ENCODE measurements at places on chromosomes 7 and 10.
A peak's percentile ranks its signal among the peaks of the same experiment; 100 is the strongest.

- DNase-seq: no peak
These were observed 24.4 kb downstream of the PAPSS2 start for GRCh38 chr10:87684001-87684638.

DNA sequence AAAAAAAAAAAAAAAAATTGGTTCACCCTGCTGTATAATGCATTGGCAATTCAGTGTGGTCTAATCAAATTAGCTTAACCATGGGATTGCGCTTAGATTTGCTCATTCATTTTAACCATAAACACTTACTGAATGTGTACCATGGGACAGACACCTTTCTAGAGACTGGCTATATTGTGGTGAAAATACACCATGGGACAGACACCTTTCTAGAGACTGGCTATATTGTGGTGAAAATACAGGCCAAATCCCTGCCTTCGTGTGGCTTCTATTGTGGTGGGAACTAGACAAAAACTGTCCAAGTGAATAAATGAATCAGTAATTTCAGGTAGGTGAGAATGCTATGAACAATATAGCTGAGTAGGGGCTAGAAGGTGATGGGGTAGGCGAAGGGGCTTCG lies 10.2 kb upstream of the REPIN1 start:
- no peak for DNase-seq

- peak; percentile 63 for DNase-seq
These were observed 787 bp upstream of the PLEKHA1 start for GRCh38 chr10:122373721-122374120.

GRCh38 chr10:118516716-118517115 lies 78.7 kb downstream of the PRLHR start:
- no peak for DNase-seq

GRCh38 chr7:25672496-25672895 lies 444.2 kb upstream of the NPVF start:
- no peak for DNase-seq

GRCh38 chr10:96334616-96335526 lies 23.9 kb downstream of the OPALIN start:
- peak; percentile 71 for DNase-seq

DNA sequence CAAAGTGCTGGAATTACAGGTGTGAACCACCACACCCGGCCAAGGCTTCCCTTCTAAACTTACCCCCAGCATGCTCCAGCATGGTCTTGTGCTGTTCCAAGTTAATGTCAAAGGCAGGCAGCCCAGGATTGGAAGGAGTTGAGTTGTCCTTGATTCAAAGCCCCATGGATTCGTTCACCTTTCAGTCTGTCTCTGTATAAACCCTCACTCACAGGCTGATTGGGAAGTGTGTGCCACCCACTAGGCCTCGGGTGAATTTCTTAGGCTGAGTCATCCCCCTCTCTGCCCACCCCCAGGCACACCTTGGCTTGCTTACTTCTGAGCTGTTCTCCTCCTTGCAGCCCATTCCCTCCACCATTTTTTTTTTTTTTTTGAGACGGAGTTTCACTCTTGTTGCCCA lies 13.3 kb upstream of the PRDX3 start:
- no peak for DNase-seq

GRCh38 chr7:8491106-8491505 lies 57.7 kb downstream of the NXPH1 start:
- no peak for DNase-seq

- no peak for DNase-seq
These were observed 173.5 kb upstream of the ADCY1 start for GRCh38 chr7:45400680-45401079.

DNA sequence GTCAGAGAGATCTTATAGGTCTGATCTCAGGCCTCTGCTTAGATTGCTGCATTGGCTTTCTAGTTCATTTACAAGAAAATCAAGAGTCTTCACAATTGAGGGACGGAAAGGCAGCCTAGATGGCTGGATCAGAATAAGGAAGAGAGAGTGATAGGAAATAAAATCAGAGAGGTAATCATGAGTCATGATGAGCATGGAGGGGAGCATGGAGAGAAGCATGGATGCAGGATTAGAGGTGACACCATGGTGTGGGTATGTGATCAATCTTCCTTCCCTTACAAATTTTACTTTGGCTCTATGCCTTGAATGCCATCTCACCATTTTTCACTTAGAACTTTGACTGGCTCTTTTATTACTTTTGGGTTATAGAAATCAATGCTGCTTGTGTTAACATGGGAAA lies 1.4 kb downstream of the BCCIP start:
- no peak for DNase-seq

GRCh38 chr10:77686096-77686495 lies 48.5 kb upstream of the KCNMA1 start:
- DNase-seq: no peak

- peak; percentile 12 for DNase-seq
These were observed 110.8 kb downstream of the MYL10 start for GRCh38 chr7:101518336-101518735.

DNA sequence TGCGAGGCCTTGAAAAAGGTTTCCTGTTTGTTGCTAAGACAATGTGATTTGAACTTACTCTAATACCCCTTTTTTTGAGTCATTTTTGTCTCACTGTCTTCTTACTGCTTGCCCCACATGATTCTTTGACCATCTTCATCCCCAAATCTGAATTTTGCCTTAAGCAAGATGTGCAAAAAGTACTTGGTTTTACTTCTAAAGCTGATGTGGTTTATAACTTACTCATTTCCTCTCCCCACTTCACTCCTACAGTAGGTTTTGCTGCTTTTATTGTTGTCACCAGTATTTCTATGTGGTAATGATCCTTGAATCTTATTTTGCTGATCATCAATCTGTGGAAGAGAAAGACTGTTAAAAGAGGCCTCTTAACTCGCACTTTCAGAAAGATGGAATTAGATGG lies 396.4 kb downstream of the SDK1 start:
- no peak for DNase-seq

DNA sequence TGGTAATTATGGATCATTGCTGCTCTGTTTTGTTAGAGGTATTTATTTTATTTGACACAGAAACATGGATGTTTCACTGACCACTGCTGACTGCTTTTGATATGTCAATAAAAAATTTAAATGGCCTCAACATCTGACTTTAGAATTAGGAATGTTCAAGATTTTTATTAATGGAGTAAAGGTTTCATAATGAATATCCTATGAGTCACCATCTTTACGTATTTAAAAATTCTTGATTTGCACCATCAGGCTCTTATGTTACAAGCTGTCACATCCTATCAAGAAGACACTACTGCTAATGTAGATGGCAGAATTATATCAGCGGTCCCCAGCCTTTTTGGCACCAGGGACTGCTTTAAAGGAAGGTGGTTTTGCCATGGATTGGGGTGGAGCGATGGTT lies 578.7 kb upstream of the NRP1 start:
- DNase-seq: peak; percentile 7

DNA sequence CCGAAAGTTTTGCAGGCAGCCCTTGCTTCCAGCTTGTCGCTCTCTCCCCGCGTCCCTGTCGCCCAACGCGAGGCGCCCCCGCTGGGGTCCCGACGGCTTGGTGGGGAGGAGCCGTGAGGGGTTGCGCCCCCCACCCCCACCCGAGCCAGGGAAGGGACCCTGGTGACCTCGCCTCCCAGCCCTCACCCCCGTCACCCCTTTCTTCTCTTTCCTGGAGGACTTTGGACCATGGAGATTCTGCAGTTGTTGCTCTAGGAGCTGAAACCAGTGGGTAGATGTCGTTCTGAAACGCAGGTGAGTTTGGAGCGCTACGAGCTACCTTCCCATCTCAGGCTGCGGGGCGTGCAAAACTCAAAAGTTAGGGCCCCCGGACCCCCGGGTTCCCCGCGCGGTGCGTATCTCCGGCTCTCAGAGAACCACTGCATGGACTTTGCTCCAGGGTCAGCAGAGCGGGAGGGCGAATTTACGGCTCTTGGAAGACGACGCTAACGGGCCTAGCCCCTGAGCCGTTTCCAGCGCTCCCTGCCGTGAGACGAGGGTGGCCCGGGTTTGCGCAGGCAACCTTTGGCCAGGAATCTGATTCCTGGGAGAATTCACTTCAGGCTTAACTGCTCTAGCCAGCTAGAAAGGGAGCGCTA lies 684 bp upstream of the ATXN7L1 start:
- peak; percentile 37 for DNase-seq

DNA sequence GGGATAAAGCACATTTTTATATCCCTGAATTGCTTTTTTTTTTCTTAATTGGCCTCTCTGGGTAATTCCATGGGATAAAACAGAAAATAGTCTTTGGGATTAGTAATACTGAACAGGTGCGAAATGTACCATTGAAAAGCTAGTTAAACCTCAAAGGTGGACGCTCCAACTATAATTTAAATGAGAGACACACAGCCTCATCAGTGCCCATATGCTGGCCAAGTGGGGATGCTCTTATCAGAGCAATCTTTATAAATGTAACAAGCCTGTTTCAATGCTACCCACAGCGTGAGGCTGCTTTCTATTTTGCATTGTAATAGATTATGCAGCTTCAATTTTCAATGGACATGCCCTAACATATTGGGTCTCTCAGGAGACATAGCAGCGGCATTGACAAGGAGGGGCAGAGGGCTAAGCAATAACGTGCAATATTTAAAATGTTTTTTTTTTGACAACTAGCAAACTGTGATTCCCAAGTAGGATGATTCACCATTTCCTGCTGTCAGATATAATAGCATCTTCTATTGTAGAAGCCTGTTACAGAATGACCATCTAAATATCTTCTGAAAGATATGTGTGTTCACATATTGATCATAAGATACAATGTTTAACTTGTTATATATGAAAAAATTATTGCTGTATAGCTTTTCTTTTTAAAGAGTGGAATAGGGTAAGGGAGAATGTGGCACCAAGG lies 91.3 kb upstream of the BET1 start:
- peak; percentile 24 for DNase-seq

GRCh38 chr10:94093286-94093905 lies 99.7 kb downstream of the PLCE1 start:
- peak; percentile 32 for DNase-seq

GRCh38 chr10:91603931-91604331 lies 28.9 kb downstream of the PPP1R3C start:
- DNase-seq: peak; percentile 71

DNA sequence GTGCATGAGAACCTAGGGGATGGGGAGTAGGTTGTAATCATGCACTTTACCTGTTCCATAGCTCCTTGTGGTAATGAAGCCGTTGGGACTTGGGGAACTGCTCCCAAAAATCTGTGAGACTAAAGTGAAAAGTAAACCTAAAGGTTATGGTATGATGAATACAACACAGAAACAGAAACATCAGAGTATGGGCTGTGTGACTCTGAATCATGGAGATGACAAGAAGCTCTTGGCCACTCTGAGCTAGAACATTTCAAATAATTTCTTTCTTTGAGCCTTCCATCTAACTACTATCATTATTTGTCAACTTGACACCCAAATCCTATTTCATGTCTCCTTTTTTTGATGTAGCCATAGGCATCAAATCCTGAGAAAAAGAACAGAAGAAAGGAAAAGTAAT lies 2.9 kb downstream of the CLEC5A start:
- DNase-seq: no peak

DNA sequence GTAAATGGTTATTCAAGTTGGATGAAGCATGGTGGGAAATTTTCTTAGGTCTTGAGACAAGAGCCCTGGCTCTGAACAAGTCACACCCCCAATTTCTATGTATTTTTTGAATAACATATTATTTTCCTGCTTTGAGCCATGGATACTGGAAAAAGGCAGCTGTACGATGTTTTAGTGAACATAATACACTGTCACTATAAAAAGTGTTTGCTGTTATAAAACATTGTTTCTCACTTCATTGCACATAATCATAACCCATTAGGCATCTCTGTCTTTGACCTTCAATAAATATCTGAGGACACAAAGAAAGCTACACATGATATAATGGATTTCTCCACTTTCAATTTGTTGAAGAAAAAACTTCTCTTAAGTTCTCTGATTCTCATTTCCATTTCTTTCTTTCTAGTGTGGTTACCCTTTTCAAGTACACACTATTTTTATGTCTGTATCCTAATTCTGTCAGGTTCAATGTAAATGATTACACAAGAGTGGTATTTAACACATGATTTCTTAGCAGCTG lies 283.9 kb upstream of the SP8 start:
- no peak for DNase-seq

- no peak for DNase-seq
These were observed 4.9 kb upstream of the BMPR1A start for GRCh38 chr10:86751477-86751876.

- DNase-seq: no peak
These were observed 21.5 kb downstream of the ADARB2 start for GRCh38 chr10:1715821-1716220.

DNA sequence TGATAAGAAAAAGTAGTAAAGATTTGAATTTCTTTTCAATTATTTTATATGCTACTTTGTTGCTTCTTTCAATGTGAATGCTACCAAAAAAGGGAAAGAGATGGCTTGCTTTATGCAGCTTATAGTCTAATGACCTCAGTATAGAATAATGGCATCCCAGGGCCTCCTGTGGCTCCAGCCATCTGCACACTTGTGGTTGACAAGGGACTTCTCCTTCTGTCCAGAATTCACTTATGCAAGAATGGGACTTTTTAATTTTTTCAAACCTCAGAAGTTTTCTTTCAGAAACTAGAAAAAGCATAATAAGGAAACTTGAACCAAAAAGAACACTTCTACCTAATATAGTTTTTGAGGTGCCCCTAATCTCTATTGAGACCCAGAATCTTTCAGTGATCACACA lies 310.9 kb downstream of the CTNNA3 start:
- DNase-seq: no peak

- DNase-seq: no peak
These were observed 243.6 kb upstream of the NFE2L3 start for GRCh38 chr7:25908154-25908949.

GRCh38 chr7:8125680-8126444 lies 136.1 kb downstream of the ICA1 start:
- no peak for DNase-seq

DNA sequence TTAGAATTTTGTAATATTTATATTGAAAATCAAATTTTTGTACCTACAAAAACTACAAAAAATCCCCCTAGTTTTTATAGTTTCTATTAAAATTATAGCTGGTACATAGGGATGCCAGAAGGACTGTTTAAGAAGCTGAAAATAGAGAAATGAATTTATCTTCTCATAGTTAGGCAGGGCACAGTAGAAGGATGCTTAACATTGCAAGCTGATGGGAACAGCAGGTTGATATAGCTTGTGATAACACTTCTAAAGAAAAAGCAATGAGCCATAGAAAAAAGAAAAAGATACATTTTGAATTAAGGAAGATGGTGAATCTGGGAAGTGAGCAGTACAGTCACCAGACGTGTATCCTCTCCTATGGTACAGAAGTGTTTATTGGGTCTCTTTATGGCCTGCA lies 32.0 kb downstream of the PTEN start:
- no peak for DNase-seq

DNA sequence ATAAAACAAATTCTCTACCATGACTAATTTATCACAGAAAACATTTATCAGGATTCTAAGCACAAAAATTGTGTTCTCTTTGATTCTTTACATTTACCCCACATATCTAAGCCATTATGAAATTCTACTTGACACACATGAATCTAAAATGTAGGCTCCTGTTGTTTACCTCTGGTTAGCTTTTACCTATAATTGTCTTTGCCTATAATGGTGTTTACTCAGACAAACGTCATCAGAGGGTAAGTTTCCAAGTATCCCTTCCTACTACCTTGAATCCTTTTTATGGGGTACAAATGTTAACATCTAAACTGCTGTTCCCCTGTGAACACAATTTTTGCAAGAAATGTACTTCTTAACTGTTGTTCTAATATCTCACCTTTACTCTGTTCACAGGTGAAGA lies 63.5 kb downstream of the MINDY3 start:
- DNase-seq: no peak
